CD4-positive, alpha-beta T cell treated with Interleukin-10 for 1 hour (primary cell): ENCODE measurements at places on chromosomes 4 and X.

- DNase-seq, result no peak
Observed at GRCh38 chr4:86957215-86957614, 22.4 kb downstream of the AFF1 start.

GRCh38 chrX:100674705-100675104 lies 30.7 kb downstream of the SRPX2 start:
- no peak for DNase-seq

GRCh38 chrX:107565931-107566603 lies 62.2 kb upstream of the PRPS1 start:
- DNase-seq, result no peak

DNA sequence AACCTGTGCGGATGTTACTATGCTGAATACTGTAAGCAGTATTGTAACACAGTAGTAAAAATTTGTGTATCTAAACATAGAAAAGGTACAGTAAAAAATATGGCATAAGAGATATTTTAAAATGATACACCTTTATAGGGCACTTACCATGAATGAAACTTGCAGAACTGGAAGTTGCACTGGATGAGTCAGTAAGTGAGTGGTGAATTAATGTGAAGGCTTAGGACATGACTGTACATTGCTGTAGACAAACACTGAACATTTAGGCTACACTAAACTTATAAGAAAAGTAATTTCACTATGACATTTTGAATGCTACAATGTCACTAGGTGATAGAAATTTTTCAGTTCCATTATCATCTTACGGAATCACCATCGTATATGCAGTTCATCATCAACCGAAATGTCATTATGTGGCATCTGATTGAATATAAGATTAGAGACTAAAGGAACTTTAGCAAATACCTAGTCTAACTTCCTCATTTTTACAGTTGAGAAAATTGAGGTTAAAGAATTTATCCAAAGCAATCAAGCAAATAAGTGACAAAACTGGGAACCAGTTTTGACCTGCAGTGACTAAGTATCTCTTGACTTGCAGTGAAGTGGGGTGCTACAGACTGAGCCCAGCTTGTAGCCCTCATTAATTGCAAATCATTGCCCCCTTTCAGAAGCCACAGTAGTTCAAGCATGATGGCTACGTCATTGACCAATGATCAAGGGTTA lies 55.3 kb downstream of the EGF start:
- DNase-seq, result no peak

GRCh38 chr4:25343671-25344070 lies 31.1 kb downstream of the ZCCHC4 start:
- DNase-seq, result no peak

DNA sequence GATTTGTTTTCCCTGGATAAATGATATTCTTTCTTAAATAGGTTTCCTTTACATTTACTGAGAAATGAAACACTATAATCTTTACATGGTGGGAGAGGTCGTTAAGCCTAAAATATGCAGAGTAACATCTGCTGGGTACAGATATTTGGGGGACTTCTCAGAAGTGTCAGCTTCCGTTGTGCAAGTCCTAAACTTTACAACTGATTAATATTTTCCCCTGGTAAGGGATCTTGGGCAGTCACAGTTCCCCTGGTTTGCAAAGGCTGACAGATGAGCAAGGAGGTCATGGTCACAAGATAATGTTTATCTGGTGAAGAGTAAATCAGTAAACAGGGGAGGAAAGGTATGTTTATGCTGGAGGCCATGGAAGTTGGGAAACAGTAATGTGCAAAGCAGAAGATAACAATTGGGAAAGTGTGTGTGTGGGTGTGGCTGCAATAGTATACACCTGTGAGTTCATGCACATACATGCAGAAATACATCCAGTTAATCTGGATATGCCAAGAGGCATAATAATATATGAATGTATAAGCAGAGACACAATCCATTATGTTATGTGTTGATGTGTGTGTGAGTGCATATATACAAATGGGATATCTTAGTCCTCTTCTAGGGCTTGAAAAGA lies 508.2 kb upstream of the FAM241A start:
- DNase-seq, result no peak

GRCh38 chrX:39442332-39442731 lies 641.1 kb downstream of the MID1IP1 start:
- DNase-seq, result no peak

- no peak for DNase-seq
Observed at GRCh38 chr4:7430368-7430964, 4.3 kb downstream of the PSAPL1 start.

- no peak for DNase-seq
Observed at GRCh38 chrX:7261672-7262332, 113.8 kb upstream of the PUDP start.
